ENCODE measurements at places on chromosomes 5 and 9.

DNA sequence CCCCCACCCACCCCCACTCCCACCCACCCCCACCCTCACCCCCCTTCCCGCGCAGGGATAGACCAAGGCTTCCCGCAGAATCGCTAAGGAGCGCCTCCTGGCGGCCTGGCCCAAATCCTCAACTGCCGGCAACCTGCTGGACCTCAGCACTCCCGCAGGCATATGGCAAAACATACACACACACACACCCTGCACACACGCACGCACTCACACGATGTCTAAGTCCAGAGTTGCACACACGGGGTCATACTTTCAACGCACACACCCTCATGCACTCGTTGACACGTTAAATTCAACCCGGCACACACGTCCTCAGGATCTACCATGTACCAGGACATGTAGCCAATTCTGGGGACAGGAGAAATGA lies 1.7 kb downstream of the CPLX2 start:
- no peak for DNase-seq

DNA sequence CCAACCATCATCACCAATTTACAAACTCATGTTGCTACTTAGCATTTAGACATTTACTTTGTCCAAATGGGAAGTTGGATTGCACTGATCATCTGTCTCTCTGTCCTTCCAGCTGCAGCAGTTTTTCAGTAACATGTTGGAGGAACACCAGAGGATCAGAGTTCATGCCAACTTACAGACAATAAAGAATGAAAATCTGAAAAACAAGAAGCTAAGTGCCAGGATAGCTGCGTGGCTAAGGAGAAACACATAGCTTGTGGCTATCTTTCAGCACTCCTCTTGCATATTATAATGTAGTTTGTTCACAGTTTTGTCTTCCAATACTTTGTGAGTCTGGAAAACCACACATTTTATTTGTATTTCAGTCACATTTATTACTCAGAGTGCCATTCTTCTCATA lies 6.4 kb upstream of the ARL14EPL start:
- no peak for DNase-seq

DNA sequence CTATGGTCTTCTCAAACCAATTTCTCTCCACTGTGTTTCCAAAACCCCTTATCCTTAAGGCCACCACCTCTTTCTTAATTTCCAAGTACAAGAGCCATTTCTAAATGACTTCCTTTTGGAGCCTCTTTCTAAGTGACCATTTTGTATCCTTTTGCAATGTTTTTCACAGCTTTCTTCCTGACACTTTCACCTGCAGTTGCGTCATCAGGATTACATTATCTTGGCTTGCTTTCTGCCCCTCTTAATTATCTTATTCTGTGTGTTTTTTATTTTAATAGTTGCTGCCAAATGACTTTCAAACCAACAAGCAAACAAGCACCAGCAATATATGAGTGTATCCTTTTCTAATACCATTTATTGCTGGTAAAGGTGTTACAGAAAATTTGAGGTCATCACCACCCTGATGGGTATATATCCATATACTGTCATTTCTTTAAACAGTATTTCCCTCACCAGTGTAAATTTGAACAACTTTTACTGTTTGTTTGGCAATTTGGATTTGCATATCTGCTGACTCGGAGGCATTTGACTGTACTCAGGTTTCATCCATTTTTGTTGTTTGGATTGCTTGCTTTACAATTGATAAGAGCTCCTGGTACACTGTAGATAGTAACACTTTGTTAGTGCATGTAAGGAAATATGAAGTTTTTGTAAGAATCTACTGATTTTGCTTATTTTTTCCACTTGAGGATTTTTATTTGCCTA lies 5.4 kb upstream of the ANXA1 start:
- no peak for DNase-seq

GRCh38 chr9:133726401-133727276 lies 11.5 kb downstream of the SARDH start:
- no peak for DNase-seq
